Left lung (tissue), 14 donors: ENCODE measurements at places on chromosomes 2 and 18. TPM values are rescaled to one million over a fixed set of nuclear protein-coding genes. Genes with fewer than 3 reads are reported as not detected.

- DNase-seq: no peak
These were observed 1.7 kb downstream of the THSD7B start for GRCh38 chr2:136767030-136767429.

The POTEI gene
- polyA plus RNA-seq: 0.76 TPM

The LIMS3 gene
- 2.4 TPM for polyA plus RNA-seq

- DNase-seq: no peak
These were observed 18.8 kb upstream of the SH3RF3 start for GRCh38 chr2:109110170-109110569.

The FBXO48 gene
- 3.2 TPM for polyA plus RNA-seq

DNA sequence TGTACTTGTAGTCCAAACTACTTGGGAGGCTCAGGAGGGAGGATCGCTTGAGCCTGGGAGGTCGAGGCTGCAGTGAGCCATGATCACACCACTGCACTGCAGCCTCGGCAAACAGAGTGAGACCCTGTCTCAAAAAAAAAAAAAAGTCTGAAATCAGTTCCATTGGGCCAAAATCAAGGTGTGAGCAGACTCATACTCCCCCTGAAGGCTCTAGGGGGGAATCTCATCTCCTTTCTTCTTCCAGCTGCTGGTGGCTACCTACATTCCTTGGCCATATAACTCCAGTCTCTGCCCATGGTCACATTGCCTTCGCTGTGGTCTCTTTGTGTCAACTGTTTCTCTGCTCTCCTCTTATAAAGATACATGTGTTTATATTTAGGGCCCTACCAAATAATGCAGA, 234.0 kb downstream of the LRRTM1 start:
- no peak for DNase-seq

The SCN7A gene
- 98.7 TPM for polyA plus RNA-seq

GRCh38 chr2:224925061-224925809, 117.0 kb downstream of the DOCK10 start:
- no peak for DNase-seq

DNA sequence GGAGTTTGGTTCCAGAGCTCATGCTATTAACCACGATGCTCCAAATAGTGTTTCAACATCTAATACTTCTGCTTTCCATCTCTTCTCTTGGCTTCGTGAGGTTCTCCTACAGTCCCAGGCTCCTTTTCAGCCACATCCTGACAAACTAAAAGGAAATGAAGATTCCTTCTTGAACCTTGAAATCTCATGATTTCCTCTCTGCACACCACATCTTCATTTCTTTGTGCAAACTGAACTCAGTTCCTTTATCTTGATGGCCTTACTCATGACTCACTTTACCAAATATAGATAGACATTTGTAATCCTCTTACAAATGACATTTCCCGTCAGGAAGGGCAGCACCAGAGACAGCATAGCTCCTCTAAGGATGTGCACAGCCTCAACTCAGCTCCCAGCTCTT, 50.0 kb upstream of the ITGA4 start:
- no peak for DNase-seq

The LYG2 gene
- polyA plus RNA-seq: 0.74 TPM

GRCh38 chr2:54384301-54385203, 71.6 kb upstream of the SPTBN1 start:
- DNase-seq: no peak

DNA sequence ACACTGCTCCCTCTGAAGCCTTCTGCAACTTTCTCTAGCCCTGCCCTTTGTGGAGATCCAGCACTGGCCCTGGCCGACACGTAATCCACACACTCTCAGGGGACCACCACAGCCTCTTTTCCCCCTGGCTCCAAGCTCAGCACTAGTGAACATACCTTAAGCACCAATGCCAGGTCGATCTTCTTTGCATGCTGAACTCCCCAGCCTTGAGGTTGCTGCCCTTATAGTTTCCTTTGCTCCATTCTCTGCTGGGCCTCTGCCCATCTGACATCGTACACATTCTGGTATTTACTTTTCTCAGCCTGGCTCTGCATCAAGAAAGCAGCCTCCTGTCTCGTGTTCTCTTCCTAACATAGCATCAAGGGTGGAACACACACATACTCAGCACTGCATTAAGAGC, 361.5 kb downstream of the LPIN1 start:
- no peak for DNase-seq

The PRSS56 gene
- not detected for polyA plus RNA-seq

The TAF4B gene
- 3.8 TPM for polyA plus RNA-seq

GRCh38 chr2:182103526-182103925, 117.9 kb downstream of the PPP1R1C start:
- no peak for DNase-seq

The GNLY gene
- 2.1 TPM for polyA plus RNA-seq

The ZC3H15 gene
- 115 TPM for polyA plus RNA-seq

- DNase-seq: no peak
These were observed 134.6 kb downstream of the MAP4K4 start for GRCh38 chr2:101832114-101832513.

The ALPG gene
- not detected for polyA plus RNA-seq

- no peak for DNase-seq
These were observed 110.4 kb downstream of the NCKAP5 start for GRCh38 chr2:133457861-133458260.
